Frontal cortex (tissue), 4 donors: ENCODE measurements at places on chromosomes 1 and 21.

DNA sequence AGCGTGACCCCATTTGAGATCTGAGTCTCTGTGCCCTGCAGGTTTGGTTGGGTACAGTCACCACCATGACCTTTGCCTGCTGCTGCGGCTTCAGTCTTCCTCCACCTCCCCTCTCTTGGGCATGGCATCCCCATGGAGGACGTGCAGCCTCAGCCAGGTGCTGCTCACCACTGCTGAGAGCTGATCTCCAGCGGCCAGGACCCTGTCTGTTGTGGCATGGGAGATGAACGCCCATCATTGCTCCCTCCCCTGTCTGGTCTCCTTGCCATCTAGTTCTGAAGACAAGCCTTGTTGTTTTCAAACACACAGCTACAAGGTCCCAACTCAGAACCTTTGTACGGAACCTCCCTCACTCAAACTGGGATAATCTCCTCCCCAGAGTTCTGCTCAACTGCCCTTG lies 19.2 kb upstream of the PKP1 start:
- no peak for DNase-seq

DNA sequence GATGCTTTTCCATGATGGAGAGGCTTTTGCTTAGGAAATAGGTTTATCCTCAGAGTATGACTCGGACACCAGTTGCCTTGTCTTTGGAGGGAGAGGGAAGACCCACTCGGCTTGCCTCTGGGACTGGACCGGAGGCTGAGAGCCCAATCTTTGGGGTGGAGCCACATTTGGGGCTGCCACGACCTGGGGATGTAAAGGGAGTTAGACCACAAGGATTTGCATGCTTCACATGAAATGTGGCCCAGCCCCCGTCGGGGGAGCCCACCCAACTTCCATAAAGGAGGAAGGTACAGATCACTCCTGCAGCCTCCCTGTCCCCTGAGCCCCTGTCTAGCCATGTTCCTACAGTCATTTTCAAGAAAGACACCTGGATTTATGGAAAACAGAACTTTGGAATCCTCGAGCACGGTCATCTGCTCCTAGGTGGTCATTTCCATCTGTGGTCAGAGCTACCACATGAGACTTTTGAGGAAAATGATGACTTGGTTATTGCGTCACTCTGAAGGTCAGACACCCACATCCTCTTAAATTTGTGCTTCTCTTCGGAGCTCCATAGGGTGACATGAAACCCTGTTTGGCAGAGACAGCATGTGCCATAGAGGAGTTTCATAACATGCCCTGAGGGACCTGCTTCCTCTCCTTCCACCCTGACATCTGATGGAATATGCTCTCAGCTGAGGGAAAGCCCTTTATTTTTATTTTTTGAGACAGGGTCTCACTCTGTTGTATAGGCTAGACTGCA lies 99.4 kb upstream of the SLC45A1 start:
- no peak for DNase-seq

DNA sequence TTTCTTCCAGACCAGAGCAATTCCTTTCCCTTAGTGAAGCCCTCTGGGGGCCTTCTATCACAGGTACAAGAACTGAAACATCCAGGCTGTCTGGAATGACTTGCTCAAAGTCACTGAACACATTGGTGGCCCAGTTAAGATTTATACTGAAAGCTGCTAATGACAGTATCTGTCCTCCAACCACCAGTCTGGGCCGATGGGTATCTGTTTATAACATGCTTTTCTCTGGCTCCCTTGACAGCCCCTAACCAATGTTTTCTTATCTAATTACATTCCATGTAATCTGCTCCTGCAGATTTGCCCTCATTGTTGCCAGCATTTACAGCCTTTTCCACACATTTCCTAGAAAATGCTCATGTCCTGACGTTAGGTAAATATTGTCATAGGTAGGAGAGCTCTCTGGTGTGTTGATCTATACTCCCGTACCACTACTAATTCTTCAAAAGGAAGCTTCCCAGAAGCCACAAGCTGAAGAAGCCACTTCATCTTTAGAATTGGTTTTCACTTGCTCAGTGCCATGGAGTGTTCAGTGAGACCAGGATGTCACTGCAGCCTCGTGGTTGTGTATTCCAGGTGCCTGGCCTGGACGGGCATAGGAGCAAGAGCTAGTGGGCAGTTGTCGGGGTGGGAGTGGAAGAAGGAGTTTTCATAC lies 163.9 kb downstream of the TSEN15 start:
- DNase-seq, result no peak

- DNase-seq, result peak; percentile 47
Observed at GRCh38 chr1:24717887-24718650, 27.2 kb upstream of the CLIC4 start.

DNA sequence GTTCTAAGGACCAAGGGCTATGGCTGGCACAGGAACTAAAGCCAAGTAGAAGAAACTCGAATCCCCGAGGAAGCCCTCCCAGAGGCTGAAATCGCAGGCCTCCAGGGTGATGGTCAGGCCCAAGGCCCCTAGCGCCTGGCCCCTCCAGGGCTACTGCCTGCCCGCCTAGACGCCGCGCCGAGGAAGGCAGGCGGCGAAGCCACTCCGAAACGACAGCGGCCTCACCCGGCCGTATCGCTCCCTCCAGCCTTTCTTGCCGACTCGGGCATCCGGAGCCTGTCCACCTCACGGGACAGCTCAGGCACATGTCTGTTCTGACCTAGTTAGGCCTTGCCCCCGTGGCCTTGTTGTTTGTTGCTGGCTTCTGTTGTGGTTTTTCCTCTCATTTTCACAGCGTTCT lies 9.7 kb upstream of the LHX8 start:
- no peak for DNase-seq

GRCh38 chr1:1748686-1749321 lies 24.6 kb upstream of the CDK11A start:
- DNase-seq, result peak; percentile 10

GRCh38 chr21:25838809-25839208 lies 104.0 kb downstream of the GABPA start:
- DNase-seq, result no peak

- no peak for DNase-seq
Observed at GRCh38 chr21:34894401-34894800, 154.7 kb downstream of the RUNX1 start.

GRCh38 chr1:78645723-78646122 lies 3.9 kb upstream of the IFI44 start:
- DNase-seq, result no peak

GRCh38 chr1:67958472-67958871 lies 92.0 kb downstream of the DIRAS3 start:
- DNase-seq, result no peak

DNA sequence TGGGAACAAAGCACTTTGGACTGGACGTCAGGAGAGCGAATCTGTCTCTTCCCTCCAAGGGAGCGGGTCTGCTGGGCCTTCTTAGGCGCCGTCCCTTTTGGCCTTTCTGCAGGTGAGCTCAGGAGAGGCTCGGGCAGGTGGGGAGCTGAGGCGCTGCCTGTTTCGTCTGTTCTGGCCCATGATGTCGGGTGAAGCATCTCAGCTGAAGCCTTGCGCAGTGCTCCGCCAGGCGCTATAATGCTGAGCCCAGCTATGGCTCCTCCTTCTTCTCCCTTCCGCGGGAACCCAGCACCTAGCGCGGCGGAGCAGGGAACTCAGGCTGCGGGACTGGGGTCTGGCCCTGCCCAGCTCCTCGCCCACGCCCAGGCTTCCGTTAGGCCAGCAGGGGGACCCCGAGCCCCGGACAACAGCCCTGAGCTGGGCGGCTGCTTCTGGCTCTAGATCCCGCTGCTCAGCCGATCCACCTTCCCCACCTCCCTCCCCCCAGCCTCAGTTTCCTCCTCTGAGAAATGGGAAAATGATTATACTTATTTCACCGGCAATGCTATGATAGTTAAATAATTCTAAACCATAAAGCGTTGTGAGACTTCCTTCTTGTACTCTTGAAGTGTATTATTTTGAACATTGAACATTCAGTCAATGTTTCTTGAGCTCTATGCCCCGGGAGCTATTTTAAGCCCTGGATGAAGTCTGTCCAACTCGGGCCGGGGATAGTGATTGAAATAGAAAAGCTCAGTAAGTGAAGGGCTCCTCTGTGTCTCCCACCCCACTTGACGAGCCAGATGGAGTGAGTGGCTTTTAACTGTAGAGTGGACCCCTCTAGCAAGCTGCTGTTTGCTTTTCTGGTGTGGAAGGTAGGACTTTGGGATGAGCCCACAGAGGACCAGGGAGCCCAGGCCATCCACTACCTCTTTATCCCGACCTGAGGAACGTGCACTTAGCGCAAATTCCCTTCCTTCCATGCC lies 9.6 kb upstream of the ADORA1 start:
- DNase-seq, result peak; percentile 88

GRCh38 chr1:239817801-239818200 lies 273.9 kb upstream of the FMN2 start:
- no peak for DNase-seq

DNA sequence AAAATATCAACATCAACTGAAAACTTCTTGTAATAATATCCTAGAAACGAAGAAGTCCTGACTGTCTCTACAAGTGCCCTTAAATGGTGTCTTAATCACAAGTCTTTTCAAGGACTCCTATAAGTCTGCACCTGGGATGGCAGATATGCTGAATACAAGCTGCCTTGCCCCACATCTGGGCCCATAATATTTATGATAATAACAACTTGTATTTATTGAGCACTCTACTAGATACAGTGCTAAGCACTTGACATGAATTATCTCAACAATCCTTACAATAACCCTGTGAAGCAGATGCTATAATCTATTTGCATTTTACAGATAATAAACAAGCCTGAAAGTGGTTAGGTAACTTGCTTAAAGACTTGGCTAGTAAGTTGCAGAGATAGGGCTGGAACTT lies 78.0 kb upstream of the ZNF648 start:
- DNase-seq, result no peak

DNA sequence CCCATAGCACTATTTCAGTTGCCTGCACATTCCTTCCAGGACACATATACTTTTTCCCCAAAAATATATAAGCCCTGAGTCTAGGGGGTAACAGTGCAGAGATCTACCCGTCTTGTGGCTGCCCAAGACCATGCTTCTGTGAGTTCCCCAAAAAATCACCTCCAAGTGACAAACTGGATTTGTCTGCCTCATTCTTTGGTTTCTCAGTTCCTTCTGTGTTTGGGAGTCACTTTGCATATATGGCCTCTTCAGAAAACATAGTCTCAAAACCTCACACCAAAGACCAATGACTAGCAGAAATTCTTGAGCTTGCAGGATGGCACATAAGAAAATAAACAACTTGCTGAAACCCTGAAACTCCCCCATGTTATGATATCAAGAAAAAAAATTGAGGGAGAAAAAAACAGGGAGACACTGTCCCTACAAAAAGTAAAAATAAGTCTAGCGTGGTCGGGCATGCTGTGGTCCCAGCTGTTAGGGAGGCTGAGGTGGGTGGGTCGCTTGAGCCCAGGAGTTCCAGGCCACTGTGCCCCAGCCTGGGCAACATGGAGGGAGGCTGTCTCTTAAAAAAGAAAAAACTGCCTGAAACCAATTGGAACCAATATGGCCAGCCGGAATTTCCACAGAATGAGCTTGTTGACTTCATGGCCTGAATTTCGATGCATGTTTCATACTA lies 8.0 kb downstream of the JMJD4 start:
- no peak for DNase-seq

- no peak for DNase-seq
Observed at GRCh38 chr1:206905295-206906164, 8.3 kb downstream of the IL24 start.
